Glutamatergic neuron (in vitro differentiated cells): ENCODE measurements at places on chromosomes 13 and 19. TPM values are rescaled to one million over a fixed set of nuclear protein-coding genes. Genes with fewer than 3 reads are reported as not detected.

- no peak for DNase-seq
- H3K4me1 ChIP-seq = peaks cover 6% of the 10 kb centered on the region
- H3K4me3 ChIP-seq = no peak overlapping the region
- H3K27me3 ChIP-seq = peaks cover 7% of the 10 kb centered on the region
These were observed 5.3 kb upstream of the PRKCG start for GRCh38 chr19:53876651-53877224.

DNA sequence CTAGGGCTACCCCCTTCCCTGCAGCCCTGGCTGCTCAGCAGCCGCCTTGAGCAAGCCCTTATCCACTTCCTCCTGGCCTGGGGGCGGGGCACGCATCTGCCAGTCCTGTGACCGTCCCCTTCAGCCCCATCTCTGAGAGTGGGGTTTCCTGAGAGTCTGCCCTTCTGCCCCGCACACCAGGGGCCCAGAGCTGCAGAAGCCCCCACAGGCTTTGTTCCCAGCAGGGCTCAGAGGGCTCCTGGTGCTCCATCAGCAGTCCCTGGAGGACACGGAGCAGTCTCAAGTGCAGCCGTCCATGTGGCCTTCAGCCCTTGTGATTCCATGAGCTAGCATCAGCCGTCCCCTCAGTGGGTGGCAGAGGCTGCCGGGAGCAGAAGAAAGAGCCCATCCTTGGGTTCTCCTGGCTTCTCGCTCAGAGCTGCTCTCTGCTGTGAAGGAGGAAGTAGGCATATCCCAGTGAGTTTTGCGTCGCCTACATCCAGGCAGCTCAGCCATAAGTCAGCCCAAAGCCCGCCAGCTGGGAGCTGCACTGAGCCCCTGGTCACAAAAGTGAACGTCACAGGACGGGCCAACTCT is 16.3 kb downstream of the MYO9B start:
- H3K36me3 ChIP-seq = no peaks in the 10 kb centered on the region
- H3K4me3 ChIP-seq = no peak overlapping the region
- H3K27ac ChIP-seq = peak overlapping the region; percentile 38
- peaks cover 5% of the 10 kb centered on the region for H3K27me3 ChIP-seq

DNA sequence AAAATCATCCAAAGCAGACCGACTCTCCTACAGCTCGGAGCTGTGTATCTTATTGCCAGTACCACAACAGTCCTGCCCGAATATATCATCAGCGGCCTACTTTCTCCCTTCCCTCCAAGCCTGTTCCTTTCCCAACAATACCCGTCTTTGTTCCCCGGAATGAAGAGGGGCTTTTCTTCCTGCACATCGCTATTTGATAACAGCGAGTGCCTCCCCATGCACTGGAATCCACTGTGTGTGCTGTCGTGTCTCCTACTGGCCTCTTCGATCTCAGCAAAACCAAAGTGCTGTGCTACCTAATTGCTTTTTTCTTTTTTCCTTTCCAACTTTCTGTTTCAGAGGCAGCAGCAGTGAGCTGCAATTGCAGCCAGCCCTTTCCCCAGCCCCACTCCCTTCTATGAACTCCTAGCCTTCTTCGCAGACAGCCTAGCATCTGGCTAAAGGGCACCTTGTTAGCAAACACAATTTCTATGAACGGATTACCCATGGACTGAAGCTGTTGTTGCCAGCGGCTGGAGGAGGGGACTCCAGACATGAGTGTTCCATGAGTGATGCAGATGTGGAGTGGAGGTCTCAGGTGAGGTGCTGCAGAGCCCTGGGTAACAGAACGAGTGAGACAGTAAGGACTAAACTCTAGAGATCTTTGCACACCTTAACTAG is 43.4 kb downstream of the EFNB2 start:
- no peak overlapping the region for H3K4me3 ChIP-seq
- no peak for DNase-seq
- H3K36me3 ChIP-seq = no peaks in the 10 kb centered on the region

DNA sequence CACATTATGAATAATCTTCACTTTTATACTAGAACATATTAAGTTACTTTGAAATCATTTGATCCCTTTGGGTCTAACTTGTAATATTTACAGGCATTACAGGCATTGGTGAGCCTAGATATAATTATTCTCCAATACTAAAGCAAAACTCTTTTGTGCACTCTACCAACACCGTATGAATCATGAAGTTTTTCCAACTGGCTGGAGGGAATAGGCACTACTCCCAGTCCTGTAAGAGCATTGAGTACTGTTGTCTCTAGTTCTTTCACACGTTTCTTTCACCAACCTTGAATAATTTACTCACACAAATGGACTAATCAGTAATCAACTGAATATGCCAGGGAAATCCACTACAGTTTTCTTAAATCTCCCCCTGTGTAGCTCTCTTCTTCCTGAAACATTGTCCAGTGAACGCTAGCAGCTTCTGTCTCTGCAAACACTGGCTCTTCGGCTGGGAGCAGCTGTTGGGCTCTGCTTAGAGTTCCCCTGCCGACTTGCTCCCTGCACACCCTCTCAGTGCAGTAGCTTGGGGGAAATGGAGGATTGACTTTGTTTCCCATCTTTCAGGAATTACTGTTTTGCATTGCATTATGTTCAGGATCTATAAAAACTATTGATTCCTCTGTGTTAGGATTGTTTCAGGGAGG is 476.7 kb downstream of the RFC3 start:
- DNase-seq = peak; percentile 25
- no peaks in the 10 kb centered on the region for H3K4me1 ChIP-seq
- H3K27ac ChIP-seq = no peak overlapping the region
- no peaks in the 10 kb centered on the region for H3K36me3 ChIP-seq
- H3K4me3 ChIP-seq = no peak overlapping the region

METTL21C gene
- total RNA-seq = not detected

GRCh38 chr13:107076801-107077200 is 508.9 kb upstream of the ARGLU1 start:
- H3K36me3 ChIP-seq = peaks cover 14% of the 10 kb centered on the region
- H3K27me3 ChIP-seq = peaks cover 2% of the 10 kb centered on the region
- H3K4me3 ChIP-seq = no peak overlapping the region
- H3K27ac ChIP-seq = no peak overlapping the region
- no peak for DNase-seq

SLC6A16 gene
- 6.6 TPM for total RNA-seq

KIR2DL3 gene
- not detected for total RNA-seq
